Progenitor cell of endocrine pancreas (in vitro differentiated cells): ENCODE measurements at places on chromosomes 7 and 10.
A peak's percentile ranks its signal among the peaks of the same experiment; 100 is the strongest.

- no peak for DNase-seq
These were observed 89.9 kb upstream of the LSM8 start for GRCh38 chr7:118094044-118094443.

GRCh38 chr10:54587971-54588370 lies 213.1 kb downstream of the PCDH15 start:
- no peak for DNase-seq

DNA sequence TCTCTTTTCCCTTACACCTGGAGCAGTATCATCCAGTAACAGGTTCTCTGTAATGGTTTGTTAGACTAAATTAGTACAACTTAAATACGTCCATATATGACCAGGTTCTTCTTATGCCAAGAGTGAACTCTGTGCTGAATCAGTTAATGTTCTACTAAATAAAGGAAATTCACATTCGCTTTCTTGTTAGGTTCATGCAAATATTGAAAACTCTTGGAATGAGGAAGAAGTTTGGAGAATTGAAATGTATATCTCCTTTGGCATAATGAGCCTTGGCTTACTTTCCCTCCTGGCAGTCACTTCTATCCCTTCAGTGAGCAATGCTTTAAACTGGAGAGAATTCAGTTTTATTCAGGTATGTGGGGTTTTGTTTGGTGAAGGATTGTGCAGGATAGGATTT lies 15.3 kb upstream of the CFAP69 start:
- DNase-seq = no peak

- no peak for DNase-seq
These were observed 20.9 kb upstream of the PRKAR2B start for GRCh38 chr7:107023522-107024151.

DNA sequence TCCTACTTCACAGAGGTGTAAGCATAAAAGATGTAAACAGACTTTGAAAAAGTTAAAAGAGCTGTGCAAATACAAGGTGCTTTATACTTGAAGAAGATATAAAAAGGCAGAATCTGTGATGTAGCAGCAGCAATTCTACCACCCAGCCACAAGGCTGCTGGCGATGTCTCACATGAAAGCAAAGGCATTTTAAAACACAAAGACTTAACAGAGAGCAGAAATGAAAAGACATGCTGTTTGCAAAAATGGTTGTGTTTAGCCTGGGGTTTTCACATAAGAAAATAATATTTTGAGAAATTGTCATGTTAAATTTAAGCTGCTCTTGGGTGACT lies 85.5 kb upstream of the ZNF800 start:
- DNase-seq = no peak

GRCh38 chr7:326273-326672 lies 36.3 kb downstream of the FOXL3 start:
- no peak for DNase-seq

DNA sequence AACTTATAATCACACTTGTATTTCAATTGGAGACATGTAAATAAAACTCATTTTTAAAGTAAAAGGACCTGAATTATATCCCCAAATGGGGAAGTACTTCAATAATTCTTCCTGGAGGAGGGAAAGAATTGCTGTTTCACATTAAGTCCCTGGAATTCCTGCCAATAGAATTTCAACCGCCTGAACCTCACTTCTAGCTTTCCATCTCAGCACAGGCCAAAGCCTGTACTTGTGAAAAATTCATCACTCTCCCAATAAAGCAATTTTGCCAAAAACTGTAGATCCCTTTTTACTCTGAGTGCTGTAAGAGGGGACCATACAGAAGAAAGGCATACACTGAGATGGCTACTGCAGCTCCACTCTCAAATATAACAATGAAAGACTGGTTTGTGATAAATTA lies 54.8 kb downstream of the CADPS2 start:
- no peak for DNase-seq

- DNase-seq = peak; percentile 24
These were observed 48.9 kb upstream of the PDCD4 start for GRCh38 chr10:110822712-110823311.

DNA sequence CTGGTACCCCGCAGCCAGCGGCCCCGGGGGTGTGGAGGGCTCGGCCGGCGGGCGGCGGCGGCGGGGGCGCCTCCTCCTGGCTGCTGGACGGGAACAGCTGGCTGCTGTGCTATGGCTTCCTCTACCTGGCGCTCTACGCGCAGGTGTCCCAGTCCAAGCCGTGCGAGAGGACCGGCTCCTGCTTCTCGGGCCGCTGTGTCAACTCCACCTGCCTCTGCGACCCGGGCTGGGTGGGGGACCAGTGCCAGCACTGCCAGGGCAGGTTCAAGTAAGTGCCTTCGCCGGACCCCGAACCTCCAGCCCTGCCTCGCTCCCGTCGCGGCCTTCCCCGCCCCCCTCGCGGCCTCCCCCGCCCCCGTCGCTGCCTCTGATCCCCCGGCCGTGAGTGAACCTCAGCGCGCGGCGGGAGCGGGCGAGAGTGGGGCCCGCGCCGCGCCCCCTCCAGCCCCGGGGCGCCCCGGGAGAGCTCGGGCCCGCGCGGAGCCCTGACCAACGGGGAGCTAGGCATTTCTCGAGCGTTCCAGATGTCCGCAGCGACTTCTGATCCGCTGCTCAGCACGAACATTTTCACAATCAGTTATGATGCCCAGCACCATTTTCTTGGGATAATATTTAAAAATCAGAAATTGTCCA lies 727 bp downstream of the ATRNL1 start:
- peak; percentile 30 for DNase-seq

DNA sequence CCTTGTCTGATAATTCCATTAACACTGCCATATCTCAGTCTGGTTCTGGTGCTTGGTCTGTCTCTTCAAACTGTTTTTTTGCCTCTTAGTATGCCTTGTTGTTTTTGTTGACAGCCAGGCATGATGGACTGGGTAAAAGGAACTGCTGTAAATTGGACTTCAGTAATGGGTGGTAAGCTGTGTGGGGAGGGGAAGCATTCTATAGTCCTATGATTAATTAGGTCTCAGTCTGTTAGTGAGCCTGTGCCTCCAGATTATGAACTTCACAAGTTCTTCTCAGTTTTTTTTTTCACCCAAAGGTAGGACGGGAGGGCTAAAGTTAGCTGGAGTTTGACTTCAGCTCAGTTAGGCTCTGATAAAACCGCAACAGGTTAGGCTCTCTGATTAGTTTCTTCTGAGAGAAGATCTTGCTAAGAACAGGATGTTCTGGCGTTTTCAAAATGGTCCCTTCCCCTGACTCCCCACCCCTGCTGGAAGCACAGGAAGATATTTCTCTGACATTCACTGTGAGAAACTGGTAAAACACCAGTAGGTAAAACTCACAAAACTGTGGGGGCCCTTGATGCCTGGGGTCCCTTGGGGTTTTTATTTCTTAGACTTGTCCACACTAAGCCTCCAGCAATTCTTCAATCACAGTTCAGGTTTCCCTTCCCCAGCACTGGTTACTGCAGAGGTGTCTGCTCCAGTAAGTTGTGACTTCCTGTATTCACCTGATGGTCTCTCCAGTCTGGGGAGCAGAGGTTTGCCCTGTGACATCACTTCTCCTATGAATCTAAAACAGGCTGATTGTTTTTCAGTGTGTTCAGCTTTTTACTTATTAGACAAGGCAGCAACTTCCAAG lies 43.3 kb upstream of the CCDC71L start:
- no peak for DNase-seq

DNA sequence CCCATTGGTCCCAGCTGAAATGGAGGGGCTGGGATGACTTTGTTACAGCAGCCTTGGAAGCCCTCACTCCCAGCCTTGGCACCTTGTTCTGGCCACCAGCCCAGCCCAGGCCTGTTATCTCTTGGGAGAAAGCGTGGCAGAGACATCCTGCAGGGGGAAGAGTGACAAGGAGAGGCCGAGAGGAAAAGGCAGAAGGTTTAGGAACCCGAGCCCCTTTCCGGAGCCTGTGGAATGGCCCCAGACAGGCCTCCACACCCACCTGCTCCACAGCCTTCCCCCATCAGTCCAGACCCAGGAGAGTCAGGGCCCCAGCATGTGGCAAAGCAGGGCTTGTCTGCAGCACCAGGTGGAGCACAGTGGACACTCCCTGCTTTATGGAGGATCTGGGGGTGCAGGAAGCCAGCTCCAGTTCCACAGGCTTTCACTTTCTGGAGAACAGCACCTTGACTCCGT lies 24.1 kb upstream of the TRIM8 start:
- no peak for DNase-seq

DNA sequence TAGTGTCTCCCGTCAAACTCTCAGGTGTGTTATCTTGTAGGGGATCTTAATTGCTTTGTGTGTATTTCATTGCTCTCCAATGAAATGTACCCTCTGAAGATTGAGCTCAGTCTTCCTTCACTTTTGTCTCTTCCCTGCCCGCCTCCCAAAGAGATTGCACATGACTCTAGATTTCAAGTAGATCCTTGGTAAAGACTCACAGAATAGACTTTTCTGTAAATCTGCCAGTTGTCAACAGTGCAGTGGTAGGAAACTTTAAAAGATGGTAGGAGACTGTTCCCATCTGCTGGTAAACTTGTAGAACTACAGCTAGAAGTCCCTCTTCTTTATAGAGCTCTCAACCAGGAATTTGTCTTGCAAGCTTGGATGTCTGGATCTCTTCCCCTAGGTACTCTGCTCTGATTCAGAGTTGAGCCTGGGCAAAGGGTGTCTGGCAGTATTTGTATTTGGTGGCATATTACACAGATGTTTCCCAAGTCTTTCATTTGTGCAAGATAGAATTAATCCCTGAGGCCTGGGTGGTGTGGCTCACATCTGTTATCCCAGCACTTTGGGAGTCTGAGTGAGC lies 9.6 kb downstream of the CCL26 start:
- DNase-seq = no peak

- DNase-seq = no peak
These were observed 5.1 kb upstream of the HOXA11 start for GRCh38 chr7:27189997-27190748.

- no peak for DNase-seq
These were observed 567.0 kb downstream of the GFRA1 start for GRCh38 chr10:115706026-115706425.

- no peak for DNase-seq
These were observed 294.7 kb downstream of the C7orf25 start for GRCh38 chr7:42617071-42617765.

DNA sequence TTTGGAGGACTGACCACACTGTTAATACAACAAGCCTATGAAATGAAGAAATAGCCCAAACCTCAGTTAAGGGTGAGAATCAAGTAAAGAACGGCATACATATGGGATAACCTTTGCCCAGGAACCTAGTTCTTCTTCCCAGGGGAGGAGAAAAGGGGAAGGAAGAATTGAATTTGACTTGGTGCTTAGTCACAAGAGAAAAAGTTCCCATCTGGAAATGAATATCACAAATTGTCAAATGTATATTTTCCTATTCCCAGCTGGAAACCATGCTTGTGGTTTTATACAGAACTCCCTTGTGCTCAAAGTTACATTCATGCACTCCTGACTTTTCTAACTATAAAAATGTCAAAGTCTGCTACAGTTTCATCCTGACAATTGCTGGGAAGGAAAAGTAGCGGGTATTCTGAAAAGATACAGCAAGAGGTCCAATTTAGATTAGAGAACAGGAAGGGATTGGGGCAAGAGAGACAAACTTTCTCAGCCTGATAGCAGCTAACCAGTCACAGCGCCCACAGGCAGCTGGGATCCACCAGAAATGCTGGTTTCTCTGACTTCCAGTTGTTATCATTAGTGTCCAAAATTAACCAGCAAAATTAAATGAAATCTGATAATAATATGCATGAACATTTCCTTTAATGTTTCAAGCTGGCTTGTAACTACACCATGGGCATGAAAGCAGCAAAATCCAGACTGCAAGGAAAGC lies 18.6 kb upstream of the GSAP start:
- DNase-seq = no peak

GRCh38 chr10:851901-852300 lies 79.6 kb downstream of the LARP4B start:
- DNase-seq = no peak

- no peak for DNase-seq
These were observed 5.1 kb upstream of the CYP26A1 start for GRCh38 chr10:93068411-93069244.

- no peak for DNase-seq
These were observed 69.1 kb upstream of the FOXP2 start for GRCh38 chr7:114345494-114345893.

DNA sequence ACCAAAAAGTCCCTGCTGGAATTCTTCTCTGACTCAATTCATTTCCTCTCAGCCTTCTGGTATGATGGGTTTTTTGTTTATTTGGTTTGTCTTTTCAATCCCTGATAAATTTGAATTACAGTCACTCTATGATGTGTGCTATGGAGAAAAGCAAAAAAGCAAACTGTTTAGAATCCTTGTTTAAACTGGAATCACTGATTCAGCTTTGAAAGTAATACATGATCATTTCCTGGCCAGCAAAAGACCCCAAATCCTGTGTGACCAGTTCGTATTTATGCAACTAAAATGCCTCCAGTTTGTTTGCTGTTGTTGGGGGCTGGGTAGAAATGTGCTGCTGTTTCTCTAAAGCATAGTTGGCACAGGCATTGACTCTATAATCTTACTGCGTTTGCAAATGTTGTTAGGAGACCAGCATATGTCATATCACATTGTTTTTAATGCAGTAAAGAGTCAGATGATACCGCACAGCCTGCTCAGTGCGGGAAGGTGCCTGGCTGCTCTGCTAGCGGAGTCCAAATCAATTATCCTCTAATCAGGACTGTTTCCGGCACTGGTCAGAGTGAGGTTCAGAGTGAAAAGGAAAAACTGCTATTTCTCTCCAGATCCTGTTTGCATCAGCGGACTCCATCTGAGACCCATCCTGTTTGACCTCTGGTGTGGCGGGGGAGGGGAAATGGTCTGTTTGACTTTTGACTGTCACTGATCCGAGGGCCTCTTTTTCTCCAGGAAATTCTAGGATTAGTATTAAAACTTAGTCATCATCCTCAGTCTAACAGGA lies 40.6 kb upstream of the ADD3 start:
- no peak for DNase-seq

- peak; percentile 25 for DNase-seq
These were observed 99.7 kb downstream of the PAXIP1 start for GRCh38 chr7:154903083-154903731.

- DNase-seq = peak; percentile 43
These were observed 517 bp downstream of the ITGB1 start for GRCh38 chr10:32957341-32958084.
